ENCODE measurements at places on chromosomes 1 and 21.

GRCh38 chr1:43521078-43521477, 9.6 kb upstream of the PTPRF start:
- no peak for DNase-seq

DNA sequence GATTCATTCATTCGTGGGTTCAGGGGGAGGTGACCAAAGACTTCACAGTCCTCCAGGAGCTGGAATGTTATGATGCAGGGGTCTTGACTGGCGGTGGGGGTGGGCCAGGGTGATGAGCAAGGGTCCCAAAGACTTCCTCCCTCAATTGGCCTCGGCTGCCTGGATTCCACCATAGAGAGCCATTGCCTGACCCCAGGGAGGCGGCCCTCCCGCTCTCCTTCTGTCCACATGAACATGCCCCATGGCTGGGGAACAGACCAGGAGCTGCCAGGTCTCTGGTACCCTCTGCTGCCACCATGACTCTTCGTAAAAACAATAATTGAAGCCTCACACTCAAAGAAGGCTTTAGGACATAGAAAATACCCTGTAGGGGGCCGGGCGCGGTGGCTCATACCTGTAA, 102.5 kb upstream of the CASZ1 start:
- DNase-seq = no peak

DNA sequence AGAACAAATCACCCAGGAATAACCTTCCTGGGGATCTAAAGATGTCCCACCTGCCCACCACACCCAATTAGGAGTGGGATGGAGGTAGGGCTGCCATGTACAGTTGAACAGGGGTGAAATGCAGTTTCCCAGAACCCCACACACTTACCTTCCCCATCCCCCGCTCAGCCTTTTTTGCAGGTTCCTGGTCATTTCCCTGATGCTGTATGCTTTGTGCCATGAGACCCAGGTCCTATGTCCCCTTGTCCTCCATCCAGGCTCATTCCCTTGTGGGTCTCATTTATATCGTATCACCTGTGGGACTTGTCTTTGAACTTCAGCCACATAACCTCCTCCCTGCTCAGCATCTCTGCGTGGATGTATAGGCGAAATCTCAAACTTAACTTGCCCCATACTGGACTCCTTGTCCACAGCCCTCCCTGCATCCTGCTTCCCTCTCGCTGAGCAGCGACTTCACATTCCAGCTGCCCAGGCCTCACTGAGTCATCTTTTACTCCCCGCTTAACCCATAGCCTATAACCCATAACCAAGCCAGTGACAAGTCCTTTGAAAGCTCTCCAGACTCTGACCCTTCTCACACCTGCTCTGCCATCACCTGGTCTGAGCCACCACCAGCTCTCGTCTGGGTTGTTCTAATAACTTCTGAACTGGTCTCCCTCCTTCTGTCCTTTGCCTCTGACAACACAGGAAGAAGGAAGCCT, 4.7 kb downstream of the LDLRAD2 start:
- no peak for DNase-seq

DNA sequence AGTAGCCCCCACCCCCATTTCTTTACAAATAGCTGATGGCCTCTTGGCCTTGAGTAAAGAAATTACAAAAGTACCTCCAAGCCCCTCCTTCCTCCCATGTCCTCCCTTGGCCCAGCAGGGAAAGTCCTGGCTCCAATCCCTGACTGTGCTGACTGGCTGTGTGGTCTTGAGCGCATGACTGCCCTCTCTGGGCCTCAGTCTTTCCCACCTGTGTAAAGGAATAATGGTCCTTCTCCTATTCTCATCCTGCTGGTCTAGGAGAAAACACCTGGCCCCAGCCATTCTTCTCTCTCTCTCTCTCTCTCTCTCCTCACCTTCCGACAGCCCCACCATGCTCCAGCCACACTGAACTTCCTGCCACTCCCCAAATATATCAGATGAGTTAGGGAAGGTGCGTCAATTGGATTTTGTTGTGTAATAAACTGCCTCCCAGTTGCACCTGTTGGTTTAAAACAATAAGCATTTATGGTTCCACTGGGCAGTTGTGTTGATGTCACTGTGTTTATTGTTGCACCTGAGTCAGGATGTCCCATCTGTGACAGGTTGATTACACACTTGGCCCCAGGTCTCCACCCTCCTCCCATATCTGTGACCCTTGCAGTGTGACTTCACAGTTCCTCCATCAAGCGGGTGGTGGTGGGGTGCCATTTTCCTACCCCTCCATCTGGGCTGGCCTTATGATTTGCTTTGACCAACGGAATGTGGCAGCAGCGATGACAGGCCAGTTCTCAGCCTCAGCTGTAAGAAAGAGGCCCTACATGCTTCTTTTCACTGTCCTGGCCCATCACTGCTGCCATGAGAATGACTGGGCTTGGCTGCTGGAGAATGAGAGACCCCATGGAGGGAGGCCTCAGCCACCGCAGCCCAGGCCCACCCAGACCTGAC, 22.3 kb upstream of the LRP8 start:
- no peak for DNase-seq

- no peak for DNase-seq
Observed at GRCh38 chr1:232319072-232319471, 310.9 kb downstream of the SIPA1L2 start.

GRCh38 chr21:14675774-14676530, 129.8 kb upstream of the SAMSN1 start:
- DNase-seq = no peak

DNA sequence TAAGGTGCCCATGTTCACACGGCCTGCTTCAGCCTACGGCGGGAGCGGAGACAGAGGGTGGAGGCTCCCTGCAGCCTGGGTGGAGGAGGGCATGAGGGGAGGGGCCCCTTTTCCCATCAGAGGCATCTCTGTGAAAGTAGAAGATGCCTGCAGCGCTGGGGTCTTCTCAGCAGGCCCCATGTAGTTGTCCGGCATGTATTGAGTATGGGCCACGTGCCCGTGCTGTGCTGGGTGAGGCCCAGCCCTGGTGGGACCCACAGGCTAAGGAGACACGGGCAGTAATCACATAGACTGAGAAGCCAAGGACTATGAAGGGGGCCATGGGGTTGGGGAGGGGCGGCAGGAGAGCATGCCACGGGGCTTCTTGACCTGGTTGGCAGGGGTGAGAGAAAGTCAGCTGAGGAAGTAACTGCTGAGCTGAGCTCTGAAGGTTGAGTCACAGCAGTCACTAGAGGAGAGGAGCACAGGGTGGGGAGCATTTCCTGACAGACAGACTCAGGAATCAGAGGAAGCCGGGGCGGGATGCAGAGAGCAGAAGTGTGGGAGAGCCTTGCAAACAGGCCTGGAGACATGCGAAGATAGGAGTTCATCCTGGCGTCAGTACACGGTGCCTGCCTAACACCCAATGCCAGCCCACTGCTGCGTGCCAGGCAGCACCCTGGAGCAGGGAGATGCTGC, 21.6 kb downstream of the PSEN2 start:
- DNase-seq = no peak

DNA sequence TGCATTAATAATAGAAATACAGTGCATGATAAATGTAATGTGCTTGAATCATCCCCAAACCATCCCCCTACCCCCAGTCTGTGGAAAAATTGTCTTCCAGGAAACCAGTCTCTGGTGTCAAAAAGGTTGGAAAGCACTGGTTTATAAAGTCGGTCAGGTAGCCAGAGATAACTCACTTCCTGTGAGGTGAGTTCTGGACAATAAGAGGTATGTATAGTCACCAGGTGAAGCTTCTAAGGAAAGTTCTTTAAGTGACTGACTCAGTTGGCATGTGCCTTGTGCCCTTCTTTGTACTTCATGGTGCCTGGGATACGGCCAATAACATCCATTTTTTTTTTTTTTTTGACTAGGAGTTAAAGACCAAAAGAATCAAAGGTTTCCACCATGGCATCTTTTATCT, 103.7 kb downstream of the GPATCH2 start:
- DNase-seq = no peak

- DNase-seq = no peak
Observed at GRCh38 chr1:15089258-15089992, 64.1 kb upstream of the TMEM51 start.

DNA sequence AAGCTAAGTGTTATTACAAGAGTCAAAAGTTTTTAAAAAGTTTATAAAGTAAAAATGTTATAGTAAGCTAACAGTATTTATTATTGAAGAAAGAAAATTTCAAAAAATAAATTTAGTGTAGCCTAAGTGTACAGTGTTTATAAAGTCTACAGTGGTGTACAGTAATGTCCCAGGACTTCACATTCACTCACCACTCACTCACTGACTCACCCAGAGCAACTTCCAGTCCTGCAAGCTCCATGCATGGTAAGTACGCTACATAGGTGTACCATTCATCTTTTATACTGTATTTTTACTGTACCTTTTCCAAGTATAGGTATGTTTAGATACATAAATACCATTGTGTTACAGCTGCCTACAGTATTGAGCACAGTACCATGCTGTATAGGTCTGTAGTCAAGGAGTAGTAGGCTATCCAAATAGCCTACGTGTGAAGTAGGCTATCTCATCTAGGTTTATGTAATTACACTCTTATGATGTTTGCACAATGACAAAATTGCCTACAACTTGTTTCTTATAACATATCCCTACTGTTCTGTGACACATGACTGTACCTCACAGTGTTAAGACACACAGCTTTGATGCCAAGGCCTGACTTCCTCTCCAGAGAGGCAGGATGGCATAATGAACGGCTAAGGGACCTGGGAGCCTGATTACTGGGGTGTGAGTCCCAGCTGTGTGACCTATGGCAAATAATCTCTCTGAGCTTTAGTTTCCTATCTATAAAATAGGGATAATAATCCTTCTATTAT, 12.7 kb downstream of the DHCR24 start:
- no peak for DNase-seq

DNA sequence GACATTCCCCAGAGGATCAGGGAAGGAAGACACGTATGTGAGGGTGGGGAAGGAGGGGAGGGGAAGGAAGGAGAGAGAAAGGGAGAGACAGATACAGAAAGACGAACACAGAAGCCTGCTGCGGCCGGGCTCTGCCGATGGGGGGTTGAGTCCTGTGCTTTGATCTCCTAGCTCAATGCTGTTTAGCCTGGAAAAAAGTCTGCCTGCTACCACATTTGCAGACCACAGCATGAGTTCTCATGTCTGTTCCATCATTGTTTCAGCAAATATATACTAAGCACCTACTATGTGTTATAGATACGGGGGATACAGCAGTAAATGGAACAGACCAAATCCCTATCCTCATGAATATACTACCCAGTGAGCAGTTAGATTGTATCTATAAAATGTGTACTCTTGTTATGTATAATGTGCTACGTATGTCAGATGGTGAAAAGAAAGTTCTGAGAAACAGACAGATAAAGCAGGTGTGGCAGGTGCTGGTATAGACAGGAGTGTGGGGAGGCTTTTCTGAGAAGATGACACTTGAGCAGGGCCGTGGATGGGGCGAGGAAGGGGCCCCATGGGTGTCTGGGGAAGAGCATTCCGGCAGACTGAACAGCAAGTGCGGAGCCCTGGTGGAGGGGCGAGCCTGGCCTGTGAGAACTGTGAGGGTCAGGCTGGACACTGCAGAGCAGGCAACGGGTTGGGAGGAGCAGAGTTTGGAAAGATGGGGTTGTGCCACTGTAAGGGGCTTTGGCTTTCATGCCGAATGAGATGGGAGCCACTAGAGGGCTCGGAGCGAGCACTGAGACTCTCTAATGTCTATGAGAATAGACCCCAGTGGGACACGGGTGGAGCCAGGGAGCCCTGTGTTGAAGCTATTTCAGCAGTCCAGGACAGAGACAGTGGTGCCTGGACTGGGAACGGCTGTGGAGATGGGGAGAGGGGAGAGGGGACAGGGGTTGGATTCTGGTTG, 34.1 kb downstream of the KIAA1614 start:
- DNase-seq = no peak

GRCh38 chr1:201139306-201139705, 12.3 kb upstream of the ASCL5 start:
- no peak for DNase-seq

DNA sequence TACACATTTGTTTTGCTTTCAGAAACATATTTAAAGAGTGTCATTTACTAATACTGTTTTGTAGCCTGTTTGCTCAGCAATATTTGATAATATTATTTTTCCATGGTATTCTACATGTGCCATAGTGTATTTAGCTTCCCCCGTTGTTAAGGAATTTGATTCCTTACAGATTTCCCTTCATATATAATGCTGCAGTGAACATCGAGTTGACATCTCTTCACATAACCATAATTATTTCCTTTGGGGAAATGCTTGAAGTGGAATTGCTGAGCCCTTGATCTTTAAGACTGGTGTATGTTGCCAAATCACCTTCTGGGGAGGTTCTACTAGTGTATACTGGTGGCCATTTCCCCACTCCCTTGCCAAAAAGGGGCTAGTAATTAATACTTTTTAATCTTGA, 42.6 kb downstream of the FAM163A start:
- no peak for DNase-seq

- no peak for DNase-seq
Observed at GRCh38 chr1:209132736-209133467, 450.6 kb upstream of the CAMK1G start.

GRCh38 chr1:17636612-17637011, 97.1 kb downstream of the ARHGEF10L start:
- no peak for DNase-seq

GRCh38 chr21:46118316-46119143, 20.6 kb downstream of the COL6A2 start:
- no peak for DNase-seq

Measured in stimulated activated CD4-positive, alpha-beta T cell treated with anti-CD3 and anti-CD28 coated beads, Interleukin-1b, Interleukin-23, amount 100 ng/mL, for 1 hour (primary cell).